ENCODE measurements at places on chromosomes 5 and 9.

DNA sequence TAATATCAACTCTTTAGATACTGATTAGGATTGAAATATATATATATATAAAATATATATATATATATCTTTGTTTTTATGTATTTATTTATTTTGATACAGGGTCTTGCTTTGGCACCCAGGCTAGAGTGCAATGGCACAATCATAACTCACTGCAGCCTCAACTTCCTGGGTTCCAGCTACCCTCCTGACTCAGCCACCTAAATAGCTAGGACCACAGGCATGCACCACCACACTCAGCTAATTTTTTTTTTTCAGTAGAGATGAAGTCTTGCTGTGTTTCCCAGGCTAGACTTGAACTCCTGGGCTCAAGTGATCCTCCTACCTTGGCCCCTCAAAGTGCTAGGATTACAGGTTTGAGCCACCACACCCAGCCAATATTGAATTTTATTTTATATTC is 20.6 kb upstream of the CDH6 start:
- no peak for DNase-seq

- DNase-seq, result no peak
These were observed 77.4 kb downstream of the C7 start for GRCh38 chr5:40986666-40987065.

DNA sequence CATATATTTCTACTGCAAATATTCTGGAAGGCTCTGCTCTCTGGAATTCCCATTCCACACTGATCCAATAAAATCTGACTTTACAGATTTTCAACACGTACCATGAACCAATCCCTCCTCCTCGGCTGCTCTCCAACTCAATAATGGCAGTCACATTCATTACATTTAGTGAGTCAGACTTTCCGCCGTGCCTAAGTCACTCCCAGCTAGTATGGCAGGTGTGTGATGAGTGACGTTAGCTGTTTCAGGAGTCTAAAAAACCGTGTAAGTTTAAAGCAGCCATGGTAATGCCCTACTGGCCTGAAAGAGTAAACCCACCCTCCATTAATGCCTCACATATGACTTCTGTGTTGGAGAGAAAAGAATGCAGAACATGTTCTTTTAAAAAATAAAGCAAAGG is 3.3 kb downstream of the FBN2 start:
- DNase-seq, result peak; percentile 57

DNA sequence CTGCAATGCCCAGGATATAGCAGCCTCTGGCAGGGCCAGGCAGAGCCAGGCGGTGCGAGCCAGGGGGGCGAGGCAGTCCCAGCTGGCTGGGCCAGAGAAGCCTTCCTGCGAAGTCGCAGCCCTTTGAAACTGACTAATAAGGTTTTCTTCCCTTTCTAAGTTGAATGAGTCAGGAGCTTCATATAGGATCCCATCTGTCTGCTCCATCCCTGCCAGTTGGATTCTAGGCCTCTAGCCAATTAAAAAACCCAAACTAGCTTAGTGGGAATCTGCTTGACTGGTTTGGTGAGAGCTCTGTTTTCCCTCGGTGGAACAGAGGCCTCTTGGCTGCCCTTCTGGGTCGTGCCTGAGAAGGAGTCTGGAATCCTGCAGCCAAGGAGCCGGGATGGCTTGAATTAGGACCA is 70.1 kb upstream of the RAPGEF1 start:
- peak; percentile 54 for DNase-seq

DNA sequence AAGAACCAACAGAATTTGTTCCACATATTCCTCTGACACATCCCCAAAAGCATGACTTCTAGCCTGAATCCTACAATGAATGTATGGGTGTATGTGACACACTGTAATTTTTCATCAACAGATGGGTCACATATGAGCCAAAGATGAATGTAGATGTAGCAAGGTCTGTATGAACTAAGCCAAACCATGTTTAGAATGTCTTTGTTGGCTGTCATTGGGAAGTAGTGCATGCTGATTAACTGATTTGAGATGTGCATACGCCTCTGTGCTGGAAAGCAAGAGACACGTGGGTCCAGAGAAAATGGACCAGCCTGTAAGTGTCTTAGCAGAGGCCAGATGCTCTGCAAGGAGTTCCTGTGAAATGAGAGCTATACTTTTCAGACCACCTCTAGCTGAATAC is 222.0 kb downstream of the COMMD10 start:
- no peak for DNase-seq

GRCh38 chr9:76610011-76610352 is 151.0 kb downstream of the GCNT1 start:
- DNase-seq, result no peak

All from RWPE1 (cell line).